ENCODE measurements at places on chromosomes 12 and 14.

DNA sequence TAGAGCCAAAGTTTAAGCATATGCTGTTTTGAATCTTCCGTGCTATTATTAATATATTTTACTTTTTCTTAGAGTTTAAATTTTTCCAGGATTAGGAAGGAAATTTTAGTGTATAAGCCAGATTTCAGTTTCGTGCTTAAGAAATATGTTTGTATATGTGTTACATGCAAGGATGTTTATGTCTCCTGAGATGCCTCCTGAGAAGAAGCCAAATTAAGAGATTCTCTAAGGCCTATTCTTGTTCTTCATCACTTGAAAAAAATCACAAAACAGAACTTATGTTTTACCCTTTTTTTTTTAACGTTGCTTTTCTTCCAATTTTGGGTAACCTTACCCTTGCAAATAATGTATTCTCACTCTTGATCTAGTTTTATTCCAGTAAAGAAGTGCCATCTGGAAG lies 412.7 kb downstream of the TMTC2 start:
- no peak for DNase-seq

- no peak for DNase-seq
Measured at GRCh38 chr12:64687816-64688215, 71.4 kb downstream of the GNS start.

DNA sequence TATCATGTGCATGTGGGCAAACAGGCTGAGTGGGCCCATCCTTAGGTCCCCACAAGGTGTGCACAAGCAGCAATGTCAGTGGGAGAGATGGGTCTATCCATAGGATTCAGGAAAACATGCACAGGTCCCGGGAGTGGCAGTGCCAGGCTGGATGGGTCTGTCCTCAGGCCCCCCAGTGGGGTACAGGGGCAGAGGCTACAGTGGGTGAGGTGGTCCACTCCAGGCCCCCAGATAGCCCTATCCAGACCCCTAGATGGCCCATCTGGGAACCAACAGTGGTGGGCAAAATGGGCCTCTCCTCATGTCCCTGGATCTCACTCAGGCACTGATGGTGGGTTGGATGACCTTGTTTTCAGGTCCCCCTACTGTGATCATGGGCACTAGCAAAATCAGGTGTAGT lies 277.8 kb upstream of the SYT1 start:
- no peak for DNase-seq

- DNase-seq, result no peak
Measured at GRCh38 chr14:98964171-98964570, 307.8 kb downstream of the BCL11B start.

GRCh38 chr12:56221232-56221756 lies 428 bp downstream of the RNF41 start:
- DNase-seq, result no peak

DNA sequence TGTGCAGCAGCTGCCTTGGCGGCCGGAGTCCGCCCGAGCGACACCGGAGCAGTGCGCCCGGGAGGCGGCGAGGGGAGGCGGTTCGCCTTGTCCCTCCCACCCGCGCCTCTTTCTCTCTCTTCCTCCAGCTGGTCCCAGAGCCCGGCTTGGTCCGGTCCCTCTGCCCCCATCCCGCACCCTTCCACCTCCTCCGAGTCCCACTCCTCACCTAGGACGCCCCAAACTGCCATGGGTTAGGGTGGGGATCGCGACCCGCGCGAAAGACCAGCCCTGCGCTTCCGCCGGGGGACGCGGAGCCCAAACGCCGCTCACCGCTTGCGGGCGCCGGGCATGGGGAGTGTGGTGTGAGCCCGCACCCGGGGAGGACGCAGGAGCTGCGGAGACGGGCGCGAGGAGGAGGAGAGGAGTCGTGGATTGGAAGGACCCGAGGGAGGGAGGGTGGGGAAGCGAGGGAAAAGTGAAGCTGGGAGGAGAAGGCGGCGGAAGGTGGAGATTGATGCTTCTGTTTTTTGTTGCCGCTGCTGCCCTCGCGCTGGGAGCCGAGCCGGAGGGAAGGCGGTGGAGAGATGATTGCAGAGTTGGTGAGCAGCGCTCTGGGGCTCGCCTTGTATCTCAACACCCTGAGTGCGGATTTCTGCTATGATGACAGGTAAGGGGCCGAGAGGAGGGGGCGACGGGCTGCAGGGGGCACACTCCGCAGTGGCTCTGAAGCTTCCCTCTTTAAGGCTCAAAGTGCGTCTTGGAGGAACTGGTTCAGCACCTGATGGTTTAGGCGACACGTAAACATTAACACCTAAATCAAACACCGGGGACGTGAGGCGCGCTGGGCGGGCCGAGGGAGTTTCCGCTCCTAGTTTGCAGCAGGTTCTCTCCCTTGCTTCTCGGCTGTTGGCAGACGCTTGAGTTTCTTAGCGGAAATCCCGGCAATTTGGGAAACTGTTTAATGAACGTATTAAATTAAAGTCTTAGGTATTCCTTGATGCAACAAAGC lies 610 bp downstream of the TMTC2 start:
- DNase-seq, result peak; percentile 24

DNA sequence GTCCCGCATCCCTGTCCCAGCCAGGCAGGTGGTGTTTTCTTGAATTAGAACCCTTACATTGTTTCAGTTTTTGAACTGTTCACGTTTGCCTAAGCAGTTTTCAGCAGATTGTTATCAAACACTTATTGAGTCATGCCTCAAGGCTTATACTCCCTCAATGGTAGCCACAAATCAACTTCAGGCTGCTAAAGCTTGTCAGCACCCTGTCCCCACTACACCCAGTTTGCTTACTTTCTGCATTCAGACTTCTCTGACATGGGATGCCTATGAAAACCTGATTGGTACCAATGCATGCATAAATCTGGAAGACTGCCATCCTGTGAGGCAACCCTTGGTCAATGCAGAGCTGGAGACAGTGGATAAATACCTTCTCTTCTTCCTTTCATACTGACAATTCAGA lies 225.4 kb downstream of the BTG1 start:
- no peak for DNase-seq

DNA sequence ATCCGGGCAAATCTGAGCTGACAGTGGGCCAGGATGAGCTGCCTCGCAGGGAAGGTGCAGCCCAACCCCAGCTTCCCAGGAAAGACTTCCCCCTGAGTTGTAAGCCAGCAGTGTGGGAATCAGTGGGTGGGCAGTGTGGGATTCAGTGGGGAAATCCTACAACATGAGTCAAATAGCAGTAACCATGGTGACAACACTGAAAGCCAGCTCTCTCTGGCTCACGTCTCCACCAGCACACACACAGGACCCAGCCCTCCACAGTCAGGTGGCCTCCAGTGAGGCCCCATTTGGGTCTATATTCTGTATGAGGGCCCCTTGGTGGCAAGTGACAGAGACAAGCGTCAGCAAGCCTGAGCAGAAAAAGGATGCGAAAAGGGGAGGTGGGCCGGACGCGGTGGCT lies 6.0 kb upstream of the LGALS3 start:
- no peak for DNase-seq

DNA sequence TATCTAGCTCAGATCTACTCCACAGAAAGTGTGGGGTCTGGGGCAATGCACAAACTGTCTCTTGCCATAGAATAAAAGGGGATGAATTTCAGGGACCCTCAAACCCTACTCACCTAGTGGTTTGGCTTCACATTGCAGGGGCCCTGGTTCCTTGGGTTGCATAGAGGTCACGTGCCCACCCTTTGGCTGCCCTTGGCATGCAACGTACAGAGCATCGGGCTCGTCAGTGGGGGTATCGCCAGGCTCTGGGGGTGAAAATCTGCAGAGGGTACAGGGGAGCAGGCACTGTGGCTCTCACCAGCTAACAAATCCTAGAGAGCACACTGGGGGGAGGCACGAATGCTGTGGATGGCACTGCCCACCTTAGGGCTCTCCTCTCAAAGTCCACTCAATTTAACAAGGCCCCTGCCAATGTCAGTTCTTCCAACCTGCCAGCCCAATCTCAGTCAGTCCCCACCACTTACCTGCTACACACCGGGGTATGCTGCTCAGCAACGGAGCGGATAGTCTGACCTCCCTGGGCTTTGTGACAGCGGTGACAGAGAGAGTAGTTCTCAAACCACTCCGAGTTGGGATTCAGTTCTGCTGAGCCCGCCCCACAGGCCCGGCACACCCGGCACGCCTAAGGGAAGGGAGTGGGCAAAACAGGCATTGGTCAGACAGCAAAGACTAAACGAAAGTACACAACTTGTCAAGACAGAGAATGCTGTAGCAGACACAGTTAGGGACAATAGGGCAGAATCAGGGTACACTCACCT lies 8.0 kb downstream of the KMT2D start:
- no peak for DNase-seq

DNA sequence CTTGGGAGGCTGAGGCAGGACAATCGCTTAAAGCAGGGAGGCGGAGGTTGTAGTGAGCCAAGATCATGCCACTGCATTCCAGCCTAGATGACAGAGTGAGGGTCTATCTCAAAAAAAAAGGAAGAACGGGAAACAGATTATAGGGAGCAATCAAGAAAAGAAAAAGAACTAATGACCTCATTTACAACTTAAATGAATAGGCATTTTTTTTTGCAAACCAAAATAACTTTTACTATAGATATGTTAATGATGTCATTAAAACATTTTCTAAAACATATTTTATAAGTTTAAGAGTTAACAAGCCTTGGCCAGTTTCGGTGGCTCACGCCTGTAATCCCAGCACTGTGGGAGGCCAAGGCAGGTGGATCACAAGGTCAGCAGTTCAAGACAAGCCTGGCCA lies 6.8 kb upstream of the RESF1 start:
- no peak for DNase-seq

DNA sequence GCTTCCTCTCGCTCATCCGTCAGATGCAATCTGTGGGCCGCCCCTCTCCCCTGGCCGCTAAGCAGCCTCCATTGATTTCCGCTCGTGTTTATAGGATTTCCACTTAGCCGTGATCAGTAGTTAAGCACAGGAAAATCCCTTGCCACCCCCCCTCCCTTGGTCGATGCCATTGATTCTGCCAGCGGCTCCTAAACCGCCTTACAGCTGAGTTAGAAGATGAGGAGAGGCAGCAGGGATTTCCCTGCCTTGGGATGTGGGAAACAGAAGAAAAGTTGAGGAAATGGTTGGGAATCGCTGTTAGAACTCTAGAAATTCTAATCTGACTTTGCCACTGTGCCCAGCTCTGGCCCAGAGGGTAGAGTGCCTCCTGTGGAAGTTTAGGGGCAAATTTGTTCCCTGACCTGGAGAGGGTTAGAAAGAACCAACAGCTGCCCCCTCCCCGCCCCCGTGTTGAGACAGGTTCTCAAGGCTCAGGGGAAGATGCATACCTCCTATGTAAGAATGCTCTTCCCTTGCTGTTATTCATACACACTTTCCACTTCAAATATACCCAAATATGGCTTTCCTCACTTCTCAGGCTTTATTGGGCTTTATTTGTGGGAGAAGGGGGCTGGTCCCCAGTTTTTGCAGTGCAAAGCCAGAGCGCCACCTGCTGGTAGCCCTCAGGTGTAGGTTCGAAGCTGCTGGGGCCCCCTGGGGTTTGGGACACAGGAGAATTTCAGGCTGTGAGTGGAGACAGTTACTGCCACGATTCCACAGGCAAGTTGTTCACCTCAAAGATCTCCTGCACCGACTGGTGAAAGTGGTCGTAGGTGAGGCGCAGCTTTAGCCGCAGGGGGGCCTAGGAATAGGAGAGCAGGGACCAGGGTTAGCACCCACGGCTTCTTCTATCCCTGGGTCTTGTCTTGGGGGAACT lies 3.2 kb downstream of the THTPA start:
- peak; percentile 30 for DNase-seq

DNA sequence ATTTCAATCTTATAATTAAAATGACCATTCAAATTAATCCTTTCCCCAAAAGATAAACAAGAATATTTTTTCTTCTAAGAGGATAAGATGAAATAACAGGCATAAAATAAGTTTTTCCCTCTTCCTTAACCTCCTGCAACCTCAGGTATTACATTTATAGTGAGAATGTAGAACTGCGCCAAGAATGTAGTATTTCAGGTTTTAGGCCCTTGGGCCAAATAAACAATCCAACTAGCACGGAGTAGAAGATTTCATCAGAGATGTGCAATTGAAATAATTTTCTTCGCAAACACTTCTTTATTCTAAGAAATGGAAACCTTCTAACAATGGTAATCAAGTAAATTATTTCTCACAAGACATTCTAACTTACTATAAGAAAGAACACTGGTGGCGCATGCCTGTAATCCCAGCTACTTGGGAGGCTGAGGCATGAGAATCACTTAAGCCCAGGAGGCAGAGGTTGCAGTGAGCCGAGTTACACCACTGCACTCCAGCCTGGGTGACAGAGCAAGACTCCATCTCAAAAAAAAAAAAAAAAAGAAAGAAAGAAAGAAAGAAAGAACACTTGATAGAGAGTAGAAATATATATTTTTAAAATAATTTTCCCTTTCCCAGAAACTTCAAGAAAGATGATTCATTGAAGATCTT lies 100.8 kb downstream of the TAOK3 start:
- no peak for DNase-seq

DNA sequence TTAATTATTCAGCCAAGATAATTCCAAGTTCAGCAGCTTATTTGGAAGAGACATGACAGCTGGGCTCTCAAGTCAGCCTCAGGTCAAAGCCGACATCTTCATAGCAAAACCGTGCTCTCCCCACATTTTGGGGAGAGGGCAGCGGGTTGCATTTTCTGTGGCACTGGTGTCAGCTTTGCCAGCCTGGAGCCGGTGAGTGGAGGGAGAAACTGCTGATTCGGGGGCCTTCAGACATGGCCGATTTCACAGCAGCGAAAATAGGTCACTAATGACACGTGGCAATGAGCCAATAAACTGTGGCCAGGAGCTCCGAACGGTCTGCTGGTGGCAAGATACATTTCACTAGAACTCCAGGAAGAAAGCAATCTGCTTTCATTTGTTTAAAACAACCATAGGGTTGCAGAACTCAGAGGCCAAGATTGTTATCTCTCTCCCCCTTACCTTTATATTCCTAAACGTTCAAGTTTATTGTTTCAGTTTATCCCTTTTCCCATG lies 173.2 kb downstream of the CAND1 start:
- DNase-seq, result no peak

DNA sequence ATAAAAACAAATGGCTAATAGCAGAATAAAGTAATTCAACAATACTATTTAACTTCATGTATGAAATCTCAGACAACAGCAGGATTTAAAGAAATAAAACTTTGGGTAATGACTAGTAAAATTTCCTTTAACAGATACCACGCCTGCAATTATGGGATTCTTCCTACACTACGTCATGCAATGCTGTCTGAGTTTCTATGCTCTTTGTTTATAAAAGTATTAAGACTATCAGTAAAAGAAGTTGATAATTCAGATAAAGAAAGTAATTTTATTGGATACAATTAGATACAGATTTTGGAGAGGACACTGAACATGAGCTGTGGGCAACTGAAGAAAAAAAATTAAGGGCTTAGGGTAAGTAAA lies 308.4 kb upstream of the LRFN5 start:
- DNase-seq, result no peak

GRCh38 chr14:101125313-101125712 lies 221.8 kb upstream of the RTL1 start:
- DNase-seq, result no peak

- DNase-seq, result no peak
Measured at GRCh38 chr14:65281991-65282895, 130.3 kb upstream of the FUT8 start.

Data from activated naive CD4-positive, alpha-beta T cell (primary cell).